ENCODE measurements at places on chromosomes 5 and 9.
A peak's percentile ranks its signal among the peaks of the same experiment; 100 is the strongest.

- DNase-seq, result no peak
Observed at GRCh38 chr5:157558041-157558595, 17.5 kb downstream of the ADAM19 start.

DNA sequence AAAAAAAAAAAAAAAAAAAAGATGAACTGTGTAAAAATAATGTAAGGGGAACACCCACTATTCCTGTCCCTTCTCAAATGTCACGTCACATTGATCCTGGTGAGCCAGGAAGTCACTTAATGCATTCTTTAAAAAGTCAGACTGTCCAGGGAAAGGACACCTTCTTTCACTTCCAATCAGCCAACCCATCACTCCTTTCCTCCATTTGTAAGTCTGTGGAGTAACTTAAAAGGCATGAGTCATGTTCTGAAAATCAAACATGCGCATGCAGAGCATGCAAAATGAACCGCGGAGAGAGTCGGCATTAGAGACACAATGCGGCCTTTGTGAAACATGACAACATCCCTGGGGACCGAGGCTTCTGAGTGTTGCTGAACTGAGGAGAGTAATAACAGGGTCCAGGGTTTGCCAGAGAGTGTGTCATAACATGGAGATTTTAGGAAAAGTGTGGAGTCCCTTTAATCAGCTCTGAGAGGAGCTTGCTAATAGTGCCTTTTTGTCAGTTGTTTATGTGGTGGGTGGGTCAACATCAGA lies 77.6 kb upstream of the SEMA6A start:
- peak; percentile 69 for DNase-seq

- DNase-seq, result no peak
Observed at GRCh38 chr5:96187309-96188027, 225.8 kb upstream of the ELL2 start.

GRCh38 chr9:6893350-6894131 lies 135.8 kb downstream of the KDM4C start:
- DNase-seq, result no peak

- no peak for DNase-seq
Observed at GRCh38 chr5:25570067-25570583, 925.3 kb upstream of the CDH10 start.

GRCh38 chr5:160327818-160328217 lies 15.5 kb upstream of the CCNJL start:
- no peak for DNase-seq

DNA sequence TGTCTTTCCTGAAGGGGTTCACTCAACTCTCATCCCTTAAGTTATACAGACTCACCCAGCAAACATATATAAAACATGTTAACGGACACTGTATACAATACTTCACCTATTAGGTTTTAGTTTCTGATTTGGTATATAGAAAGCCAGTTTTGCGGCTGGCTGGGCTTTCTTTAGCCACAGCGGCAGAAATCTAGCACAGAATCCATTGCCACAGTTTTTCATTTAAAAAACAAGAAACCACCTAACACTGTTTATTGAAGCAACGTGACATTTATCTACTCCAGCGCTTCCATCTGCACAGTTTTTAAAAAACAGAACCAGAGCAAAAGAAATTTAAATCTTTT lies 67.3 kb downstream of the SNX30 start:
- DNase-seq, result no peak

DNA sequence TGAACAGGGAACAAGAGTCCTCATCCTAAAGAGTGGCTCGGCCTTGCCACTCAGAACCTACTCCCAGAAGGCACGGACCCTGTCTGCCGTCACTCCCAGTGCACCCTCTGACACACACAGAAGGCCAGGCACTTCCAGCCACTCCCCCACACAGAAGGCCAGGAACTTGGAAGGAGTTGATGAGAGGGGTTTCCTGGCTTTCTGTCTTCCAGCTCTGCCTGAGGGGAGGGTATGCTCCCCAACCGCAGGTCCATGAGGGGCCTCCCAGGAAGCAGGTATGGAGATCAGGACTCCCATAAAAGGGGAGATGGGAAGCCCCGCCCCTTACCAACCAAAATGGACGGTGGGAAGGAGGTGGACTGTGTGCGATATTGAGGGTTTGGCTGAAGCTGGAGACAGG lies 247.6 kb upstream of the IRX4 start:
- DNase-seq, result no peak

DNA sequence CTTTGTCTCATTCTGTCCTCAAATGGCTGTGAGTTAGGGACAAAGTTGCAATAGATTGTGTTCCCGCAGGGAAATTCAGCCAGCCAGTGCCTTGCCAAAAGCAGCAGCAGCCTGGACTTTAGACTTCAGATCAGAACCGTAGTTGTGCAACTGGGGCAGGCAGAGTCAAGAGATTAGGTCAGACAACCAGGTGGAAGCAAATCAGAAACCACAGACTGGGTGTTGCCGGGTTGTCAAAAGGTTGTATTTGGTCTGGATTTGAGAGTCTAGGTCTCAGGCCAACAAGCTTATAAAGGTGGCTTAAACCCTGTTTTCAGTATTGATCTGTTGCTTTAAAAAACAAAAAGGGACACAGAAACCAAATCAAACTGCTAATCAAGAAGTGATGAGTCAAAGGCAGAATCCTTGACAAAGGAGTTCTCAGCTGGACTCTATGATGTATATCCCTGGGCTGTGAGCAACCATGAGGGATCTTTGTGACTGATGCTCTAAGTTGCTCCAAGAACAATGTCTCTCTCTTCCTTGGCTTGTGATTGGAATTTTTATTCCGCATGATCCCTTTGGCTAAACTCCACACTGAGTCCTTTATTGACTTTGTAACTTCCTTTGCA lies 20.9 kb downstream of the RFK start:
- no peak for DNase-seq

DNA sequence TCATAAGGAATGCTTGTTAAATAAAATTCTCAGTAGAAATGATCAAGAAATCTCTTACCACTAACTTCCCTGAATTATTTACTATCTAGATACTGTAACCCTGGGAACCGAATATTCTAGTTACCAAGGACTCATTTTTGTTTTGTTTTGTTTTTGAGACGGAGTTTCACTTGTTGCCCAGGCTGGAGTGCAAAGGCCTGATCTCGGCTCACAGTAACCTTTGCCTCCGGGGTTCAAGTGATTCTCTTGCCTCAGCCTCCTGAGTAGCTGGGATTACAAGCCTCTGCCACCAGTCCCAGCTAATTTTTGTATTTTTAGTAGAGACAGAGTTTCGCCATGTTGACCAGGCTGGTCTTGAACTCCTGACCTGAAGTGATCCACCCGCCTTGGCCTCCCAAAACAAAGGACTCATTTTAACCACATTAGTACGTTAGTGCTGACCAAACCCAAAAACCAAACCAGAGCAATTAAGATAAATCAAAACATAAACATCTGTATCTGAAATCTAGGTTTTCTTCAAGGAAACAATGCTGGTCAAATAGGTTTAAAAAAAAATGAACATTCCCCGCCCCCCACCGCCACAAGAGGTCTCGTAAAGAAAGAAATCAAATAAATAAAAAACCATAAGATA lies 3.7 kb downstream of the TXN start:
- DNase-seq, result no peak

GRCh38 chr5:149666212-149666852 lies 63.8 kb upstream of the PPARGC1B start:
- DNase-seq, result no peak

DNA sequence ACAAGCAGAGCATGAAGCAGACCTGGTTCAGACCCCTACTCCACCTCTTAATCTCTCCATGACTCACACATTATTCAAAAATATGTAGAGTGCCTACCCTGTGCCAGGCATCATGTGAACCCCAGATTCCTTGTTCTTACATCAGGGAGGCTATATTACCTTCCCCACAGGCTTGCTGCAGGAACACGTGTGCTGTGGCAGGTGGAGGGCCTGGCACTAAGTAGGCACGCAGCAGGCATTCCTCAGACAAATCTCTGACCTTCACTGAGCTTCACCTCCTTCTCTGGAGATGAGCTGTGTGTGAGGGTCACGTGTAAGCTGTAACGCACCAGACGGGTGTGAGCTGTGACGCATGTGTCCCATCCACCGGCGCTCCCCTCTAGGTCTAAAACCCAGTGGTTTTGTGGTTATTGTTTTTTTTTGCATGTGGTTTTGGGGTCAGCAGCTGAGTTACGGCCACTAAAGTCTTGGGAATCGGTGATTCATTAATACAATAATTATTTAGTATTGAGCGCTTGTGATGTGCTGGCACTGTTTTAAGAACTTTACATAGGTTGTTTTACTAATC lies 30.3 kb downstream of the ANGPTL2 start:
- DNase-seq, result no peak

DNA sequence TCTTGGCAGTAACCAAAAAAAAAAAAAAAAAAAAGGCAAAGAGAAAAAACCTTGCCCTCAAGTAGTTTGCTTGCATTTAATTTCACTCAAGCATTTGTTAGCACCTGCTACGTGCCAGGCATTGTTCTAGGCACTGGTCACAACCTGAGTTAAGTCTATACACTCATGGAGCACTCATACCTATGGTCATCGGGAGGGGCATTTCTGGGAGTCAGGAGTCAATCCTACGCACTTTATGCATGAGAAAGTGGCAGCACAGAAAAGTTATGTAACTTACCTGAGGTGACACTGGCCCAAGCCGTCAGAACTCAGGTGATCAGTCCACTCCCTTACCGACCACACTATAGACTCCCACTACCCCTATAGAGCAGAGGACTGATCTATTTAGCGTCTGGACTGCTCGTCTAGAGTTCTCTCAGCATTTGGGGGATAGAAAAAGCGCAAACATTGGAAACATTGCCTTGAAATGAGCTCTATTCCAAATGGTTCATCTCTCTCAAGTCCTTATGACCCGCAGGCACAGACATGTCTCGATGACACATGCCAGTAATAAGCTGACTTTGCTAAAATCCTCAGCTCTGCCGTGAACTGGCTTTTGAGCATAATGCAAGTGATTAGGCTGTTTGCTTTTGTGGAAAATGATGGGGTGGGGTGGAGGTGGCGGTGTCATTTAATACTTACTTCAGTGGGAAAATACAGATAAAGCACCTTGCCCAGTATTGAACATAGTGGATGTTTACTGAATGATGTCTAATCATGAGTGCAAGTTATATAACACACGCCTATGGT lies 160.2 kb downstream of the ARHGEF28 start:
- no peak for DNase-seq

GRCh38 chr5:83050723-83051340 lies 26.4 kb downstream of the TMEM167A start:
- no peak for DNase-seq

DNA sequence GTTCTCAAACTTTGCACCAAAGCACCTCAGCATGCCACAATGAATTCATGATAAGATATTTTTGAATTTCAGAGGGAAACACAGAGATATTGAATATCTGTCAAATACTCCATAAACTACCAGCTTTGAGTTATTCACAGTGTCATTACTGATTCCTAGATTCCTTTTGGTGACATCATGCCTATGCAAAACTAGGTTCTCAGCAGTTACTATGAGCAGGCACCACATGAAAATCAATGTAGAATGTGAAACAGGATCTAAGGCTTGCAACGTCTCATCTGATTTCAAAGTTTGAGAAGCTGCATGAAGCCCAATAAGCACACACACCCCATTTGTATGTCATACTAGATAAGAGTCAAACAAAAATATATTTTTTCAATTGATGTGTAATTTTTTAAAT lies 426.5 kb downstream of the NR2F1-AS1 start:
- DNase-seq, result no peak

DNA sequence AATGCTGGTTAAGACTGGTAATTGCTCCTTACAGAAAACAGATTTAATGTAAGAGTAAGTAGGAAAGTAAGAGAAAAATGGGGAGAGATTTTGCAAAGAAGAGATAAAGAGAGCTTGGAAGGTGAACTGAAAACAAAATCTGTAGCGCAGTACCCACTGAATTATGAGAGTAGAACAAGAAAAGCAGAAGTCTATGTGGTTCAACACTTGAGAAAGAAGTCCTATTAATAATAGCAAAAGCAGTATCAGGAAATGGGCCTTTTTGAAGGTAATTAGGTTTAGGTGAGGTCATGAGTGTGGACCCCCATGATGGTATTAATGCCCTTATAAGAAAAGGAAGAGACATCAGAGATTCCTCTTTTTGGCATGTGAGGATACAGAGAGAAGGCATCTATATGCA lies 460.6 kb downstream of the CETN3 start:
- no peak for DNase-seq

- no peak for DNase-seq
Observed at GRCh38 chr9:81620002-81620390, 69.4 kb downstream of the TLE1 start.

DNA sequence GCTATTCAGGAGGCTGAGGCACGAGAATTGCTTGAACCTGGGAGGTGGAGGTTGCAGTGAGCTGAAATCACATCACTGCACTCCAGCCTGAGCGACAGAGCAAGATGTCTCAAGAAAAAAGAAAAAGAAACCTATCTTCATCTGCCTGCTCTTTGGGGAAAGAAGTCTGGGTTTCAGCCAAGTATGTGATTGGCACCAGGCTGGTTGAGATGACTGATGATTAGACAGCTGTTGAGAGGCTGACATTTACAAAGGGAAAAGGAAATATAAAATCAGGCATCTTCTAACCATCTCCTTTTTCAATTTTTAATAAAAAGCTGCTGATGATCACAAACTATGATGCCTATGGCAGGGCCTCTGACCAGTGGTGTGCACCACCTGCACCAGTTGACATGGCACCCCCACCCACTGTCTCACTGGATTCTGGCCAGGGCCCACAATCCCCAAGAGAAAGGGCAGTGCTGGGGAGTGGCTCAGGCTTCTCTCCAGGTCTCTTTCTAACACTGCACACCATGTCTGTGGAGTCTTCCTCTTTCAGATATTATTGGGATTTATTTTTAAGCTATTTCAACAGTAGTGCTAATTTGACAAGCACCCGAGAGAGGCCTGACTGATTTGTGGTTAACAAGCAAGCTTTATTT lies 17.2 kb upstream of the C5orf15 start:
- no peak for DNase-seq

GRCh38 chr9:126499005-126499910 lies 114.5 kb upstream of the LMX1B start:
- no peak for DNase-seq

DNA sequence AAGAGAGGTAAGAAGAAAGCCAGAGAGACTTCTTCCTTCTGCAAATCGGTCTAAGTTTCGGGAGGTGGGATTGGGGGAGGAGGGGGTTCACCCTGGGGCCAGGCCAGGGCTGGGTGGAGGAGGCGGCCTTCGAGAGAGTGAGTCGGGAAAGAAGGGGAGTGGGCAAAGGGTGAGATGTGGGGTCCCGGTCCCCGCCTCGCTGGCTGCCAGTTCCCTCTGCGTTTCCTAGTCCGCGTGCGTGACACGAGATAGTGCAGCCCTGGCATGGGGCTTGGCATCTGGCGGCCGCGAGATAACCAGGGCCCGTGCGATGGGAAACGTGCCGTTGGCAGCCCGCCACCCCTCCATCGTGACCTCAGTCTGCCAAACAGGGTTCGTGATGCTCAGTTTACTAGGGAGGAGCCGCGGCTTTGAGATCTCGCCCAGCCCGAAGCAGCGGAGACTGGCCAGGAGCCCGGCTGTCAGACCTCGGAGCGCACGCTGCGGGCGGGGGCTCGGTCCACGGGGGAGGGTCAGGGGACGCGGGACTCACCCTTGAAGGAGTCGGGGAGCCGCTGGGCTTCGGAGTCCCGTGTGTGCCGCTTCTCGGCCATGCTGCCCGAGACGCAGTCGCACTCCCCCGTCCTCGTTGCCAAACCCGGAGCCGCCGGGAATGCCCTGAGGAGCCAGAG lies at the start of gene STOM:
TSS of gene STOM (minus strand) at position 656 of the 671 bp plus-strand sequence. CDS start at position 593, 63 bp downstream.
- DNase-seq, result no peak

GRCh38 chr5:42604171-42604711 lies 152.4 kb upstream of the CCDC152 start:
- no peak for DNase-seq

Measured in NCI-H2107 (cell line).